ENCODE measurements at places on chromosomes 5 and 9.
A peak's percentile ranks its signal among the peaks of the same experiment; 100 is the strongest.

DNA sequence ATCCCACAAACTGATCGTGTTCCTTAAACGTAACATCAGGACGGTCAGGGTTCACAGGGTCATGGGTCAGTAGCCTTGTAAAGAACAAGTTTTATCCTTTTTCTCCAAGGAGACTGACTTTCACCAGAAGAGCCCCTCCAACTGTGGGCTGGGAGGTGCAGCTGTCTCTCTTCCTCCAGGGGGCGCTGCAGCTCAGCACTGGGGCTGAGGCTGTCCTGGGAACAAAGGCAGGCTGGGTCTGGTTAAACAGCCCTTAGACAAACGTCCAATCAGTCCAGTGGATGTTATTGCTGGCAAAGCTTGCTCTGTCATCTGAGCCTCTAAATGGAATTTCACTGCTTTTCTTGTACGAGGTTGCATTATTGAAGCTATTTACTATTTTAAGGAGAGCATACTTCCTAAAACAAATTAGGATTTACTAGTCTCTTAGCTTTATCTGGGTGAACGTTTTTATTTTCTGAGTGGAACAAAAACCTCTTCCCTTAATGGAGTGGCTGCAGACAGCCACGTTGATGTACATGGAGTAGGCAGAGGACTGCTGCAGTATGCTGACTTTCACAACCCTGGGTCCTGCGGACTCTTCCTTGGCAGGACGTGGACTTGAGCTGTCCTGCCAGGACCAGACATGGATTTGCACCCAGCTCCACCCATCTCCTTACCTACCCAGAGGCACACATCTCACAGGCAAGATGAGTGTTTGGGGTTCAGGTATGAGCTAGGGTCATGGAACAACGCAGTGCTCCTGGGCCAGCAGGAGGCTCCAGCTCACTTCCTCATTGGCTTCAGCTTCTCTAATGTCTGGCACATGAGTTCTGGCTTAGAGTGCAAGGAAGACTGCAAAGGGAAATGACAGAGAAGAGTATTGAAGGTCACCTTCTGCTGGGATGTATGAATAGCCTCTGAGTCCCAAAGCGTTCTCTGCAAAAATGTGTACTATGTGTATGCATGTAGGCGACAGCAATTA lies 7.8 kb downstream of the EXOSC2 start:
- DNase-seq: peak; percentile 49

DNA sequence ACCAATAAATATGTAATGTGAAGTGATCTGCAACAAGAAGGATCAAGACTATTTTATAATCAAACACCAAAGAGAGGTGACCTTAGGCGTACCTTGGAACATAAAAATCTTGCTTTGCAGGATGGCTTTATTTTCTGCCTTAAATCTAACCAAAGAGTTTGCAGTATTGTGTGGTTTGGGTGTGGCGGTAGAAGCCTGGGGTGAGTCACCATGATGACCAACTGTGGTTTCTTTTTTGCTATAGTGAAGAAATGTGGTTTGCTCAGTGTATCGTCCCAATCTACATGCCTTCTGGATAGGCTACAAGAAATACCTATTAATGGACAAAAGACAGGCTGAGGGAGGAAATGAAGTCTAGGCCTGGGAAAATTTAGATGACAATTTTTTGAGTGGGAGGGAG lies 5.1 kb upstream of the CAST start:
- DNase-seq: peak; percentile 12

DNA sequence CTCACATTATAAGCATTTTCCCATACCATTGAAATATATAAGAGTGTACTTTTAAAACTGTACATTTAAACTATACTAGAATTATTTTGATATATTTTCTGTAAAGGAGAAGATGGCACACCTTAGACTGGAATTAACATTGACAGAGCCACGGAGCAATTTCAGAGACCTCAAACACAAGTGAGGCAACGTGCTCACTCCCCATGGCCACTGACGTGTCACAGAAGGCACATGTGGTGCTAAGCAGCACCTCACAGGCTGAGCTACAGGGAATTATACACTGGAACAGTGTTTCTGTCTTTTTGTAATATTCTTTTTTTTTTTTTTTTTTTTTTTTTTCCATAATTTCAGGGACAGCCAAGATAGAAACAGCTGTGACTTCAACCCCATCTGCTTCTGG lies 66.5 kb downstream of the NUP214 start:
- no peak for DNase-seq

DNA sequence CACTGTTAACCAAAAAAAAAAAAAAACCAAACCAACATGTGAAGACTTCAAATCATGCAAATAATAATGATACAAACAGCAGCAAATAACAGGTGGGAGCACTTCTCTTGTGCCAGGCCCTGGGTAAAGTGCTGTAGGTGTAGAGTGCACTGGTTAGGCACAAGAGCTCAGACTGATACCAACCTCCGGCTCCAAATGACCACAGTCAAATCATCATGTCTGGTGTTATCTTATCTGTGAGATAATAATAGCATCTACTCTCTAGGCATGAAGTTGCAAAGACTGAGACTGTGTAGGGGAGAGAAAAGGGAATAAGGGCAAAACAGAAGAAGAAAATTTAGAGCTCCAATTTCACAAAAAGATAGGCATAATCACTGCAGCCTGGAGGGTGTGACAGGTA lies 159.5 kb downstream of the ARL15 start:
- no peak for DNase-seq

DNA sequence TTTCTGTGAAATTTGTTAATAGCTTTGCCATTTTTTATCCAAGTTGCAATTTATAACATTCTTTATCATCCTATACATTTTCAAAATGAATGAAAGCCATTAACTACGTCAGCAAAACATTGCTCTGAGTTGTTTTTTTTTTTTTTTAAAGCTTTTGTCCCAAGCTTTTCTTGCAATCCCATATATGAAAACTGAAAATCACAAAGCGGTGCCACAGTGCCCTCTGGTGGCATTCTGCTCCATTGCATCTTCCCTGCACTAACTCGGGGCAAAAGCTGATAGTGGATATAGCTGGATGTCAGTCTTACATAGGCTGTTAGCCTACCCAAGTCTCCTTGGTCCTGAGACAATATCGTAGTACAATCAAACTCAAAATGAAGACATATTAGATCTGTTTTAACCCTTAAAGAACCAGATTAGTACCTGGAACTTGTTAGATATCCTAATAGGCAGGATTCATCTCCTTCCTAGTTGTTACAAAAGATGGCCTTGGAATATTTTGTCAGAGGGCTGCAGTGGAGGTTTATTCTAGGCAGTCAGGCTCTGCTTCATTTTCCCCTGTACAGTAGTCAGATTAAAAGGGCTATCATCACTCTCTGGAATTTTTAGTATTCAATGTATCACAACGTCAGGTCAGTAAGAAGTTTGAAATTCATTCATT lies 669.9 kb downstream of the PTPRD start:
- no peak for DNase-seq

DNA sequence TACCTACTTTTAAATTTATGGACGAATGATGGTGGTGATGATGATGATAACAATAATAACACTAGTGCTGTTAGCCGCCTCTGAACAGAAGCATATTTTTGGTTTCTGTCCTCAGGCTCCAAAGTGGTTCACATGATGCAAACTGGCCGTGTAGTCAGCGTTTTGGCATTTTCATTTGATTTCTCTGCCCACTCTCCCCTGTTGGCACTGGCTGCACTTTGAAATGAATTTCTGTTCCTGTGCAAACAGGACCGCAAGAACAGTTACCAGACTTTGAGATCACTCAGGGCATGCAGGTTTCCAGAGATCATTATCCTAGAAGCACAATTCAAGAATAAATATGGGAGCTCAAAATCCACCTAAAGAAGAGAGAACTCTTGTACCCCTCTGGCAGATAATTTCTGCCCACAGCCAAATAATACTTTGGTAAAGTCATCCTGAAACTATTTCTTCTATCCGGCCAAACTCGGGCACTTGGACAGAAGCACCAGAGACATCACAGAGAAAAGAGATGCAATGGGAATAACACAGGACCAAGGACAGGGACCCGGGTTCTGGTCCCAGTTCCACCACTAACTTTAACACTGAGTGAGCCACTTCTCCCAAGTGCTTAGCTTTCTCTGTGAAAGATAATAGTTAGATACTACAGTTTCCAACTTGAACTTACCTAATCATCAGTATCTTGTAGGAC lies 201.7 kb upstream of the PTGER4 start:
- DNase-seq: no peak

DNA sequence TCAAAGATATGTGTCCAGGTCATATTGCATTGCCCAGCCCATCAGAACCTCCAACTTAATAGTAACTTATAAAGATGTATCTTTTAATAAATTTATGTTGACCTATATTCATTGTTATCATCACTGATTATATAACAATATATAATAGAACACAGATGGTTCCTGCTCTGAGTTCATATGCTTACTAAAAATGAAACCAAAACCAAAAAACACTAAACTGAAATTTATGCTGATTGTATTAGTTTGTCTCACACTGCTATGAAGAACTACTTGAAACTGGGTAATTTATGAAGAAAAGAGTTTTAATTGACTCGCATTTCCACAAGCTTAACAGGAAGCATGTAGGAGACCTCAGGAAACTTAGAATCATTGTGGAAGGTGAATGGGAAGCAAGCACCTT lies 462.5 kb upstream of the TYRP1 start:
- no peak for DNase-seq

DNA sequence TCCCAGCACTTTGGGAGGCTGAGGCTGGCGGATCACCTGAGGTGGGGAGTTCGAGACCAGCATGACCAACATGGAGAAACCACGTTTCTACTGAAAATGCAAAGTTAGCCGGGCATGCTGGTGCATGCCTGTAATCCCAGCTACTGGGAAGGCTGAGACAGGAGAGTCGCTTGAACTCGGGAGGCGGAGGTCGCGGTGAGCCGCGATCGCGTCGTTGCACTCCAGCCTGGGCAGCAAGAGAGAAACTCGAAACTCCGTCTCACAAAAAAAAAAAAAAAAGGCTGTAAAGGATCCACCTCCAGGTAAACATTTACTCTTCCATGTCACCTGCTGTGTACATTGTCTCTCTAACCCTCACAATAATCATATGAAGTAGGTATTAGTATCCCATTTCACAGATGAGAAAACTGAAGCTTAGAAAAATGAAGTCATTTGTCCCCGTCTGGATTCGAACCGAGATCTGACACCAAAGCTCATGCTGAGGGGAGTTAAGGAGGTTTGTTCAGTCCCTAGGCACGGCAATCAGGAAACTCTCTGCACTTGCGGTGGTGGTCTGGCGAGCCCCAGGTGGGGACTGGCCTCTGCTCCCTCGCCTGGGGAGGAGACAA lies 494 bp upstream of the DOCK2 start:
- DNase-seq: no peak

Data from activated T-helper 1 cell treated with anti-CD3 and anti-CD28 coated beads, Interleukin-2, amount 50 U/mL, for 16 hours (primary cell).